ENCODE measurements at places on chromosomes 2 and 18.

DNA sequence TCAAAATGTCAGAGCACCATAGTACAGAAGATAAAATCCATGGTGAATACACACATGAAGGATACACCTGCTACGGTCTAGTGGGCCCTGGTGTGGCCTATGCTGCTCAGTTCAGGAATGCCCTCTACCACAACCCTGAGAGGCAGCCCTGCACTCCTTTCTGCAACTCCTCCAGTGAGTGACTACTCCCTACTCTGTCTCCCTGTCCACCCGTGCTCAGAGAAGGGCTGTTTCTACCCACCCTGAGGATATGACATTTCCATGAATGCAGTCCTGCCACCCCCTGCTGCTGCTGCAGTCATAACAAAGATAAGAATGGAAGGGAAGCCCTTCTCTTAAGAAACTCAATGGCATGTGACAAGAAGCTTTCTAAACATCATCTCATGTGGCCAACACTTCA lies 137.0 kb downstream of the EN1 start:
- no peak for DNase-seq

DNA sequence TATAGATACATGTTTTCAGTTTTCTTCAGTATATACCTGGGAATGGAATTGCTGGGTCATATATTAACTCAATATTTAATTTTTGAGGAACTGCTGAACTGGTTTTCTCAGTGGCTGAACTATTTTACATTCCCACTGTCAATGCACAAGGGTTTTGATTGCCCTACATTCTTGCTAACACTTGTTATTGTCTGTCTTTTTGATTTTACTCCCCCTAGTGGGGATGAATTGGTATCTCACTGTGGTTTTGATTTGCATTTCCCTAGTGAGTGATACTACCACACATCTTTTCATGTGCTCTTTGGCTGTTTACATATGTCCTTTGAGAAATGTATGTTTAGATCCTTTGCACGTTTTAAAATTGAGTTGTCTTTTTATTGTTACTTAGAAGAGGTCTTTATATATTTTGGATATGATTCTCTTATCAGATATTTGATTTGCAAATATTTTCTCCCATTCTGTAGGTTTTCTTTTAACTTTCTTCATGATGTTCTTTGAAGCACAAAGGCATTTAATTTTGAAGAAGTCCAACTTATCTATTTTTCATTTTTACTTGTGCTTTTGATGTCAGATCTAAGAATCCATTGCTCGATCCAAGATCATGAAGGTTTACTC lies 36.2 kb downstream of the ASB1 start:
- no peak for DNase-seq

- DNase-seq, result no peak
Observed at GRCh38 chr2:28521663-28522062, 25.8 kb downstream of the PLB1 start.

GRCh38 chr2:205683502-205684367 lies 1.4 kb downstream of the NRP2 start:
- DNase-seq, result peak; percentile 66

DNA sequence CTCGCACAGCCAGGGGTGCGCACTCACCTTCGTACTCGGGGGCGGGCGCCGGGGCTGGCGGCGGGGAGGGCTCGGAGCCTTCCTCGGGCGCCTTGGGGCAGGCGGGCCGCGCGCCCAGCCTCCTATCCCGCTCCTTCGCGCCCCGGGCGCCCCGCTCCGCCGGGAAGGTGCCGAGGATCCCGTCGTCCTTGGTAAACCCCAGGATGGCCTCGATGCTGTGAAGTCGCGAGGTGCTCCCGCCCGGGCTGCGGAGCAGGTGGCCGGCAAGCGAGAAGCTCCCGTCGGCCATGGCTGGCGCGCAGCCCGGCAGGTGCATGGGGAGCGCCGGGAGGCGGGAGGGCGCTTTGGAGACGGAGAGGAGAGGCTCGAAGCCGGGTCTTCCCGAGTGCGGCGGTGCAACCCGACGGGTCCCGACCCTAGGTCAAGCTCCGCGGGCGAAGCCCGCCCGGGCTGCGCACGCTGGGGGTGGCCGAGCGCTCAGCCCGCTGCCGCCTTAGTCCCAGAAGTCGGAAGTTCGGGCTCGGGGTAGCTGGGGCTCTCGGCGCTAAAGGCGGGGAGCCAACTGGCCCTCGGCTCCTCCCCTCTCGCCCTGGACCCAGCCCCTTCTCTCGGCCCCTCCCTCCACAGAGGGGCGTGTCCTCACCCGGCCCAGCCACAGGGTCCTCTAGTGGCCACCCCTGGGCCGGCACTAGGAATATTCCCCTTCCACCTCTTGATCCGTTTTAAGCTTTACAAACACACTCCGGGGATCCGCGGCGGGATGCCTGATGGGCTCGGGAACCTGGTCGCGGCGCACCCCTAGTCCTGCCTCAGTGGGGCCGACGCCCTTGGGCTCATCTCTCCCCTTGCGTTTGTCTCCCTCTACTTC lies at the start of gene RAX:
RAX (minus strand) TSS at position 564 of the 868 bp plus-strand sequence; CDS start at position 316, 248 bp downstream.
- DNase-seq, result no peak

- DNase-seq, result no peak
Observed at GRCh38 chr18:62550746-62551145, 27.9 kb downstream of the ZCCHC2 start.

DNA sequence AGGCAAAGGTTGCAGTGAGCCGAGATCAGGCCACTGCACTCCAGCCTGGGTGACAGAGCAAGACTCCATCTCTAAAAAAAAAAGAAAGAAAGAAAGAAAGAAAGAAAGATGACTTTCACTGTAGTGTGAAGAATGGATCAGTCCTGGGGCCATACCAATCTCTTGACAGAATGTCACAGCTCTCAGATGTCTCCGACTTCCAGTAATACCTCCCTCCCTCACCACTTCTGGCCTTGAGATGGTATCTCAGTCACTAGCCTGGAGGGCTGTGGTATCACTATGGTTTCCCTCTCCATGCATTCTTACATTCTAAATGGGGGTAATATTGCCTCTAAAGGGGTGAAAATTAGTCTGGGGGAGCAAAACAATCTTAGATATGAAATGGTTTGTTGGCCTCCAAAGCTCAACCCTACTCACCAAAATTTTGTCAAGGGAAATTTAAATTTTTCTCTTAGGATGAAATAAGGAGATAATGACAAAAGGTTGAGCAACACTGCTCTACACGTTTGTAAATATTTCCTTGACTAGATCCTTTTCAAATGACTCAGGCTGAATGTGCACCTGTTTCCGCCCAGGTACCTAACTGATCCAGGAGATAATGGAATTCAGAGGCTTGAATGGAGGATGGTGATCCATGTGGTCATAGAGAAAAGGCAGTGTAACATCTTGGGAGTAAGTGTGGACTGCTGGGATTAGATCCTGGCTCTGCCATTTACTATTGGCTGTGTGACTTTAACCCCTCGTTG lies 19.9 kb upstream of the SPRED2 start:
- DNase-seq, result no peak

DNA sequence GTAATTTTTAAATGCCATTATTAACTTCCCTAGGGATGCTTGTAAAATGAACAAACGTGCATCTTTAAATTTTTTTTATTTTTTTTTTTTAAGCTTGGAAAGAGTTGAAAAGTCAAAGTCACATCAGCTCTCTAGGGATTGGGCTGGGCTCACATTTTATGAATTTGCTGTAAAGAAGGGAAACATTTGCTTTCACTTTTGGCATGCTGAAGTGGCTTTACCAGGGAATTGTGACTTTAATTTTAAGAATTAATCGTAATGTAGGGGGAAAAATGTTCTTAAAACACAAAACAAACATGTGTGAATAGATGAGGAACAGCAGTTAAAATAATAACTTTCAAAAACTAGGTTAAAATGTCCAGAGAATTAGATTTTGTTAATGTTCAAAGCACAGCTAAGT lies 123.0 kb downstream of the AGAP1 start:
- DNase-seq, result no peak

DNA sequence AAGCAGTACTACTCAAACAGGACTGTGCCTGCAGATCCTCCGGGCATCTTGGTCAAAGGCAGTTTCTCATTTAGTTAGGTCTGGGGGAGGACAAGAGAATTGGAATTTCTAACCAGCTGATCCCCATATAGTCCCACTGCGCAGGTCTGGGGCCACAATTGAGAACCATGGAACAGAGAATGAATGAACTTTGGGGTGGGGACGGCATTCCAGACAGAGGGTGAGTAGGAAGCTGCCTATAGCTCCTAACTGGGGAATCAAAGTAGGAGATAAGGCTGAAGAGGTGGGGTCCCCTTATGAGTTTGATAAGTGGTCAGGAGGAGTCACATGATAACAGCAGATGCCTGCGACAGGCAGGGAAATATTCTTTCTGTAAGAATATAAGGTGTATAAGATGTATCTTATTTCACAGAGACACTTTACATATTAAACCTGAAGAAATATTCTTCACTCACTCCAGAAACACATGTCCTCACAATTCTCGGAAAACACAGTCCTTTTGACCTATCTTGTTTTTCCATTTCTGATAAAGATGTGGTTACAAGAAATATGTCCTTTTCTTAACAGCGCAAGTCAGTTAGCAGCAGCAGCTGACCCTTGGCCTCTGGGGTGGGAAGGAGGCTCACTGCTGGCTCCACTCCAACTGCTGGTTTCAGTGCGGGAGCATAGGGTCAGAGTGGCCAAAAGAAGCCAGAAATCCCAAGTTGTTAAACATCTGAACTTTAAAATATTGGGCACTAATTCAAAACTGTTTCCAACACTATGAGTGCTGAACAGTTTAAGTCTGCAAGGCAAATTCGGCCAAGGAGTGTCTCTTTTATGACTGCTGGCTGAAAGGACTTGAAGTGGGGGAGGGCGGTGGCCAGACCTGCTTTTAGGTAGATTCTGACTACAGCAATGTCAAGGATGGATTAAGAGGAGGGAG lies 12.6 kb upstream of the TMEM214 start:
- no peak for DNase-seq

GRCh38 chr18:26480897-26481795 lies 67.2 kb downstream of the KCTD1 start:
- DNase-seq, result no peak

- DNase-seq, result no peak
Observed at GRCh38 chr18:13551841-13552733, 174.3 kb downstream of the FAM210A start.

DNA sequence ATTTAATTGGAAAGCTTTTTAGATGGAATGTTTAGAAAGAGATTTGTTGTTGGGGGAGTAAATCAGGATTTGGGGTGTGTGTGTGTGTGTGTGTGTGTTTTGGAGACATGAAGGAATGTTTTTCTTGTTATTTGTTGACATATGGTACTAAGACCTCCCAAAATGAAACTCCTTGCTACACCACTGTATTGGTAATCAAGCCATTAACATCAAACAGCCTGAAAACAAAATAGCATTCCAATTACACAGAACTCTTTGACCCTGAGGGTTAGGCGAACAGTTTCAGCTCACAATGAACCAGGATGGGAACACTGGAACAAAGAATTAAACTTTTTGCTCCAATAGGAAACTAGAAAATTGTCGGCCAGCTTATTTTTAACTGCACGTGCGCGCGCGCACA lies 41.7 kb upstream of the DARS1 start:
- DNase-seq, result no peak

DNA sequence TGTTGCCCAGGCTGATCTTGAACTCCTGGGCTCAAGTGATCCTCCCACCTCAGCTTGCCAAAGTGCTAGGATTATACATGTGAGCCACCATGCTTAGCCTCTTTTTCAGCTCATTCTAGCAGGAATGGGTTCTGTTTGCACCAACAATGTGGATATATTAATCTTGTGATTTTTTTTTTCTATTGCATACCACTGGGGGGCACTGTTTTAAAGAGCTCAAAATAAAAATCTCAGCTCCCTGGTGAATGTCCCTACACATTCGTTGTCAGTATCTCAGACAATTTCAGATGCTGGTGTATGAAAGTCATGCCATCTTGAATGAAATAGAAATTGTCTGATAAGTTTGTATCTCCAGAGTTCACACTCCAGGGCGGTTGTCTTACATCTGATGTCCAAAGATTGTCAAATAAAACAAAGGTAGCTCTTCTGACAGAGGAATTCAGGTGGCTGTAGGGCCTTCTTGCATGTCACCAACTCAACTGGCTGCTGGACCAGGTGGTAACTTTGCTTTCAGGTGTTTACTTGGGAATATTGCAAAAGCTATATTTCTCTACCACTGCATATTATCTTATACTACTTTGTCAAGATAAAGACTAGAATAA lies 3.1 kb upstream of the MATN3 start:
- DNase-seq, result no peak

GRCh38 chr2:10772868-10773215 lies 39.7 kb downstream of the PDIA6 start:
- no peak for DNase-seq

GRCh38 chr18:51726614-51727013 lies 529.1 kb upstream of the MEX3C start:
- no peak for DNase-seq

DNA sequence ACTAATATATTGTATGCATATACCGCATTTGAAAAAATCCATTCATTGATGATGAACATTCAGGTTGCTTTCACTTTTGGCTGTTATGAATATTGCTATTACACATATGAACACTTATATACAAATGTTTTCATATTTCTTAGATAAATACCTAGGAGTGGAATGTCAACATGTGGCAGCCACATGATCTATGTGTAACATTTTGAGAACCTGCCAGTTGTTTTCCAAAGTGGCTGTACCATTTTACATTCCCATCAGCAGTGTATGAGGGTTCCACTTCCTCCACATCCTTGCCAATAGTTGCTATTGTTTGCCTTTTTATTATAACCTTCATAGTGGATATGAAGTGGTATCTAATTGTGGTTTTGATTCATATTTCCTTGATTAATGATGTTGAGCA lies 40.5 kb downstream of the CCDC85A start:
- no peak for DNase-seq

DNA sequence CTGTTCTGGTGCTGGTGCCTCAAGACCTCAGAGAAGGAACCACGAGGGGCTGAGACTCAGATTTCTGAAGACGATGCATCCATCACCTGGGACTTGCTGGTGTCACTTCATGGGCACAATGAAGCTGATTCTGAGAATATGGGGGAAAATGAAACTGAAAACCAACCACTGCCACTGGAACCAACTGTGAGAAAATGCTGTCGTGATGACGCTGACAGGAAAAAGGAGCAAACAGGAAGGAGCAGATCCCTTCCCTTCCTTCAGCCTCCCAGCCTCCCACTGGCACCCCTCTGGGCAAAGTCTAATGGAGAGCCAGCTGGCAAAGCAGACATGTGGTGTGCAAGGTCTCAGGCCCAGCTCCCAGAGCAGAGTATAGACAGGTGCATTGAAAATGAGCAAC lies 109.7 kb downstream of the FOXI3 start:
- no peak for DNase-seq

- DNase-seq, result no peak
Observed at GRCh38 chr2:115183144-115183543, 740.7 kb downstream of the DPP10 start.

DNA sequence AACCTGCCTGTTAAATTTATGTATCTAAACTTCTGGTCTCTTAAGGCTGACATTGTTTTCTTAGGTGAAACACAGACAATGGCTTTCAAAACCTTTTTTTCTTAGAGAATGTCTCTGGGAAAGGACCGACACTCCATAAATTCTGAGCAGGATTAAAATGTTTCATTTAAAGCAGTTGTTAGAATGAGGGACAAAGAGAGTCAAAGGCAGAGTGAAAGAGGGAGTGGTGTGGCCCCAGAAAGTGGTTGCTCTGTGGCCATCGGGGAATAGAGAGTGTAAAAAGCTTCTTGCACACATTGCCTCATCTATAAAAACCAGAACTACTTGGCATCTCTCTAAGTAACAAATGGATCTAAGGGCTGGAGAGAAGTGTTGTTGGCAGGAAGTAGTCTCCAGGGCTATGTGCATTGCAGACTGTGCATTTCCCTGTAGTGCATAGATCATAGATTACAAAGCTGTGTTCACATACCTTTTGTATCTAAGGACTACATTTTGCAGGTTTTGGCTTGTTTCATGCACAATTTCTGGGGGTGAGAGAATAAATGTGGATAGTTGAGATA lies 3.6 kb downstream of the RPRM start:
- no peak for DNase-seq

GRCh38 chr2:38514603-38515154 lies 88.0 kb downstream of the HNRNPLL start:
- DNase-seq, result no peak

Measured in femur (tissue), 1 donor.